ENCODE measurements at places on chromosomes 13 and 19.

- no peak for DNase-seq
Observed at GRCh38 chr13:76803831-76804230, 82.4 kb downstream of the KCTD12 start.

DNA sequence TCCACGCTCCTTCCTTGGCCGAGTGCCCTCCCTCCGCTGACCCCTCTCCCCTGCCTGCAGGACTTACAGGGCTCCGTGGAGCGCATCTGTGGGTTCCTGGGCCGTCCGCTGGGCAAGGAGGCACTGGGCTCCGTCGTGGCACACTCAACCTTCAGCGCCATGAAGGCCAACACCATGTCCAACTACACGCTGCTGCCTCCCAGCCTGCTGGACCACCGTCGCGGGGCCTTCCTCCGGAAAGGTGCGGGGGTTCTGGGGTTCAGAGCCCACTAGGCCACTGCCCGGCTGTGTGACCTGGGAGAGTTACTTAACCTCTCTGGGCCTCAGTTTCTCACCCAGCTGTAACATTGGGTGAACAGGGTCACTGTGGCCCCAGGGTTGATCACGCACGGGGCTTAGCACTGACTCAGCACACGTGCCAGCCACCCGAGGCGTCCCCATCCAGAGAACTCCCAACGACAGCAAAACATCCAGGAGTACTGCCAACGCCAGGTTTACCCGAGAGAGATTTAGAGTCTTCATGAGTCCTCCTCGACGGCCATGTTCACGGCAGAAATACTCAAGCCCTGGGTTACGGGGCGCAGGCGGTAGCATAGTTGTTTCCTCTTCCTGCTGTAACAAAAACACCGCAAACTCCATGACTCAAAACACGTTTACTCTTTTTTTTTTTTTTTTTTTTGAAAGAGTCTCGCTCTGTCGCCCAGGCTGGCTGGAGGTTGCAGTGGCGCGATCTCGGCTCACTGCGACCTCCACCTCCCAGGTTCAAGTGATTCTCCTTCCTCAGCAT is 9.7 kb upstream of the SPACA4 start:
- DNase-seq, result peak; percentile 54

GRCh38 chr19:58123354-58123753 is 25.3 kb upstream of the ZSCAN18 start:
- no peak for DNase-seq

DNA sequence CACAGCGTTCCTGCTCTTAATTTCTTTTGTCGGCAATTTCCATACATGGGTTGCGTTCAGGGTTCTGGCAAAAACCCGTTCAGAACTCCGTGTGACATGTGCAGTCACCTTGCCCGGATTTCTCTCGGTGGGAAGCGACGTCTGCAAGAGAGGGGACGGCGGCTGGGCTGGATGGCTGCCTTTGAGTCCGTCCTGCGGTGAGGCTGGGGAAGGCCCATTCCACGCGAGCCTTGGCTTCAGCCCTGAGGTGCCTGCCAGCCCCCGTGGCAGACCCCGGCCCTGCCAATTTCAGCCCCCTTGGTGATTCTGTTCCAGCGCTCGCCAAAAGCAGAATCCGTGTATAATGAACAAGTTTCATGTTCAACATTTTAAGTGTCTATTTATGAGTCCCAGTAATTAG is 72.6 kb upstream of the TSHZ3 start:
- DNase-seq, result no peak

Data from NB4 (cell line).